Muscle of leg (tissue), 16 donors: ENCODE measurements at places on chromosomes 16 and 17. TPM values are rescaled to one million over a fixed set of nuclear protein-coding genes. Genes with fewer than 3 reads are reported as not detected.

Gene GLIS2
- total RNA-seq, result 6.5 TPM

- no peaks in the 10 kb centered on the region for H3K4me1 ChIP-seq
- peaks cover 20% of the 10 kb centered on the region for H3K27me3 ChIP-seq
- no peaks in the 10 kb centered on the region for H3K36me3 ChIP-seq
- no peak for DNase-seq
Observed at GRCh38 chr17:41556931-41557330, 14.9 kb downstream of the KRT9 start.

Gene CCL7
- not detected for total RNA-seq

GRCh38 chr17:43014020-43014648, 7.5 kb downstream of the IFI35 start:
- no peak overlapping the region for H3K4me3 ChIP-seq
- H3K27ac ChIP-seq, result peak overlapping the region; percentile 72
- no peak for DNase-seq
- H3K36me3 ChIP-seq, result peaks cover 58% of the 10 kb centered on the region
- H3K27me3 ChIP-seq, result no peaks in the 10 kb centered on the region

Gene ZP2
- 0.09 TPM for total RNA-seq

Gene FBXW10
- total RNA-seq, result 0.09 TPM

- H3K27ac ChIP-seq, result no peak overlapping the region
- H3K4me3 ChIP-seq, result no peak overlapping the region
- H3K27me3 ChIP-seq, result no peaks in the 10 kb centered on the region
- H3K4me1 ChIP-seq, result peaks cover 25% of the 10 kb centered on the region
- no peak for DNase-seq
- peaks cover 7% of the 10 kb centered on the region for H3K36me3 ChIP-seq
Observed at GRCh38 chr17:79955167-79955549, 80.5 kb downstream of the TBC1D16 start.

GRCh38 chr16:4826526-4826925, 20.6 kb downstream of the GLYR1 start:
- no peak overlapping the region for H3K4me3 ChIP-seq
- no peak for DNase-seq
- H3K36me3 ChIP-seq, result peaks cover 84% of the 10 kb centered on the region
- H3K27ac ChIP-seq, result no peak overlapping the region
- H3K4me1 ChIP-seq, result no peaks in the 10 kb centered on the region
- H3K27me3 ChIP-seq, result no peaks in the 10 kb centered on the region

Gene RNF227
- 3.0 TPM for total RNA-seq

Gene NAGS
- 0.58 TPM for total RNA-seq

GRCh38 chr17:41338961-41339485, 11.6 kb downstream of the KRT33A start:
- no peak overlapping the region for H3K4me3 ChIP-seq
- H3K27ac ChIP-seq, result no peak overlapping the region
- H3K4me1 ChIP-seq, result no peaks in the 10 kb centered on the region
- DNase-seq, result no peak
- no peaks in the 10 kb centered on the region for H3K36me3 ChIP-seq

Gene CD300LB
- total RNA-seq, result 0.04 TPM

Gene TPSG1
- not detected for total RNA-seq

DNA sequence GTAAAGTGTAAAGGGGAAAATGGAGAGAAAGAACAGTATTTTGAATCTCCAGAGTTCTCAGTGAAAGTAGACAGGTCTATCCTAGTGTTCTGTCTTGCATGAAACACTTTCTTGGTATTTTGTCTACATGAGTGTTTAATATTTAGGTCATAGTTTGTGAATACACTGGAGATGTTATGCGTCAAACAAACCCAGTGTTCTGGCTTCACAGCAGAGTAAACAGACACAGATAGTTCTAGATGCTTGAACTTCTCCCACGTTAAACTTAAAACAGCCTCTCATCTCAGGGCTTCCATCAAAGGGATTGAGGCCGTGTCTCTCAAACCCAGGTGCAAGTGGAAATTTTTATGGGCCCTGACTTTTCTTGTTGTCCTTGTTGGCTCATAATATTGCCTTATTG, 48.3 kb downstream of the RBFOX1 start:
- H3K4me1 ChIP-seq, result peaks cover 13% of the 10 kb centered on the region
- no peaks in the 10 kb centered on the region for H3K36me3 ChIP-seq
- no peak overlapping the region for H3K4me3 ChIP-seq
- no peak overlapping the region for H3K27ac ChIP-seq
- H3K27me3 ChIP-seq, result no peaks in the 10 kb centered on the region
- peak; percentile 65 for DNase-seq

GRCh38 chr16:89170346-89171215, 967 bp upstream of the CDH15 start:
- DNase-seq, result no peak
- H3K27me3 ChIP-seq, result peaks cover 27% of the 10 kb centered on the region
- H3K27ac ChIP-seq, result no peak overlapping the region

GRCh38 chr16:84973236-84973635, 38.1 kb downstream of the ZDHHC7 start:
- peaks cover 4% of the 10 kb centered on the region for H3K27me3 ChIP-seq
- H3K27ac ChIP-seq, result no peak overlapping the region
- peak; percentile 57 for DNase-seq
- H3K4me3 ChIP-seq, result no peak overlapping the region

GRCh38 chr17:61175298-61176142, 224.1 kb upstream of the TBX2 start:
- H3K27me3 ChIP-seq, result no peaks in the 10 kb centered on the region
- DNase-seq, result no peak
- no peaks in the 10 kb centered on the region for H3K36me3 ChIP-seq
- H3K4me1 ChIP-seq, result no peaks in the 10 kb centered on the region
- no peak overlapping the region for H3K4me3 ChIP-seq

GRCh38 chr17:2090804-2091534, 36.1 kb downstream of the HIC1 start:
- peak; percentile 95 for DNase-seq
- no peak overlapping the region for H3K4me3 ChIP-seq
- H3K4me1 ChIP-seq, result peaks cover 69% of the 10 kb centered on the region
- H3K27ac ChIP-seq, result peak overlapping the region; percentile 99
- no peaks in the 10 kb centered on the region for H3K27me3 ChIP-seq

DNA sequence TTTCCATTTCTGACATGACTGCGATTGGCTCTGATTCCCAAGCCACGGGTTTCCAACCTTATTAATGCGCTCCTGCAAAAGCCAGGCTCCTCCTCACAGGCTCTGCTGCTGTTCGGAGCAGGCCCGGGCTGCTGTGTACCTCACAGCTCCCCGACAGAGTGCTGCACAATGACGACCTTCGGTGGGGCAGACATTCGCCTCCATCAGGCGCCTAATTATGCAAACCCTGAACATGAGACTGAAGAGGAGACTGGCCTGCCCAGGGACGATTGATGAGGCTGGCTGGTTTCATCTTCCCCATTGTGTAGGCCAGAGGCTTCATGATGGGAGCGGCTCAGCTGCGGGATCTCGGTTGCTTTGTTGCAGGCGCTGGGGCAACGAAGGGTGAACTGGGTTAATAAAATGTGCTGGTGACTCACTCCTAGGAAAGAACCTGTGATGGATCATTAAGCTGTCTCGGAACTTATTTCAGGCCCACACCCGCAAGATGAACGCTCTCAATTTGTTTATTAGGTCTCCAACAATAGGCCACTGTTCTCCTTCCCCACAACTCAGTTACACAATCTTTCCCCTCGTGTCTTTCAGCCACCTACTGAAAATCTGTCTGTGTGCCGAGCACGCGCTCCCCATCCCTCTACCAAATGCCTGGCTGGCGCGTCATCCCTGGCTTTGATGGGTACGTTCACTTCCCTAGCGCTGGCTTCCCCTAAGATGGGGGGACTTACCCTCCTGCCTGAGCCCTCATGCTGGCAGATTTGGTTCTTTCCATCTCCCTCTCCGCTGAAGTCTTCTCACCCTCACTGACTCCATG, 27.2 kb upstream of the TOB1 start:
- no peaks in the 10 kb centered on the region for H3K27me3 ChIP-seq
- no peak overlapping the region for H3K4me3 ChIP-seq
- H3K36me3 ChIP-seq, result no peaks in the 10 kb centered on the region
- H3K27ac ChIP-seq, result no peak overlapping the region

DNA sequence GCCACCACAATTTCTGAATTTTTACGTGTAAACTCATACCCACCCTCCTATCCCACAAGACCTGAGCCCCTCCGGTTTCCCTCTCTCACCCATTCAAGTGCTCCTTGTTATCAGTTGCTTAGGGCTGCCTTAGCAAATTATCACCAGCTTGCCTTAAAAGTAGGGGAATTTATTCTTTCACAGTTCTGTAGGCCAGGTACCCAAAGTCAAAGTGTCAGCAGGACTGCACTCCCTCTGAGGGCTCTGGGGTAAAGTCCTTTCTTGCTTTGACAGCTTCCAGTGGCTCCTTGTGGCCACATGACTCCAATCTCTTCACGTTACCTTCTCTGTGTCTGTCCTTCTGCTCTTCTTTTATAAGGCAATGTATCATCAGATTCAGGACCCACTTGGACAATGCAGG, 7.9 kb upstream of the TMEM220 start:
- H3K27me3 ChIP-seq, result no peaks in the 10 kb centered on the region
- peaks cover 7% of the 10 kb centered on the region for H3K4me1 ChIP-seq

- H3K27me3 ChIP-seq, result no peaks in the 10 kb centered on the region
- no peak overlapping the region for H3K27ac ChIP-seq
- H3K4me1 ChIP-seq, result no peaks in the 10 kb centered on the region
- no peaks in the 10 kb centered on the region for H3K36me3 ChIP-seq
- H3K4me3 ChIP-seq, result no peak overlapping the region
- DNase-seq, result no peak
Observed at GRCh38 chr17:32692179-32692578, 184.7 kb downstream of the MYO1D start.

DNA sequence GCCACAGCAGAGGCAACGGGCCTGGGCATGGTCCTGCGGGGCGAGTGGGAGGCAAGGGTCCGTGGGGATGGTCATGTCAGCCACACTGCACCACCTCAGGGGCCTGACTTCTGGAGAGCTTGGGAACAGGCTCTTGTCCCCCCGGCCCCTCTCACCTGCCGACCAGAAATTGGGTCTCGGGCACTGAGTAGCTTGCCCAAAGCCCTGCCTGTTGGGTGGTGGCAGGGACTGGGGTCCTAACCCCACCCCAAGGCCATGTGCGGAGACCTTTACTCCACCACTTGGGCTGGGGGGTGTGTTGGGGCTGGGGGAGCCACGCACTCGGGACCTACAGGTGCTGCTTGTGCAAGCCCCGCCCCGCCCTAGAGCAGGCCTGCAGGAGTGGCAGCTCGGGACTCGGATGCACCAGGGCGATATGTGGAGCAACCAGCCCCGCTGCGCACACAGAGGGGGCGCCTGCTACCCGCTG, 24.2 kb upstream of the CHMP6 start:
- peak overlapping the region; percentile 42 for H3K27ac ChIP-seq
- H3K4me1 ChIP-seq, result peaks cover 87% of the 10 kb centered on the region
- H3K4me3 ChIP-seq, result no peak overlapping the region
- H3K27me3 ChIP-seq, result peaks cover 21% of the 10 kb centered on the region

Gene TMC7
- 0.84 TPM for total RNA-seq

DNA sequence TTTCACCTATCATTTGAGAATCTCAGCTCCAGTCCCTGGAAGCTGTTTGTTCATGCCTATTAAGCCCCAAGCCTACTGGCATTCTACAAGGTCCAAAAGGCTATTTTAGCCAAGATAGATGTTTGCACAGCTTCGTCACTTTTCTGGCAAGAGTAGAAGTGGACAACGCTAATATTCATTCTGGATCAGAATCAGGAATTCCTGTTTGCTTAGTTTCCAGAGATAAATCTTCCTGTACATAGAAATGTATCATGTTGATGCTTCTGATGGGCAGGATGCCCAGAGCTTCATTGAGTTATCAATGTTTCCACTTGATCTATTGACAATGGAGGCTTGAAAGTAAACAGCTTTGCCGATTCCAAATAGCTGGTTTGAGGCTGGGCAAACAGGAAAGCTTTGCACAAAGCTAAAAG, 260.7 kb upstream of the CA10 start:
- no peaks in the 10 kb centered on the region for H3K27me3 ChIP-seq
- no peak overlapping the region for H3K27ac ChIP-seq
- H3K4me3 ChIP-seq, result no peak overlapping the region
- peak; percentile 32 for DNase-seq
- no peaks in the 10 kb centered on the region for H3K36me3 ChIP-seq

Gene CCL4L2
- total RNA-seq, result 3.7 TPM

DNA sequence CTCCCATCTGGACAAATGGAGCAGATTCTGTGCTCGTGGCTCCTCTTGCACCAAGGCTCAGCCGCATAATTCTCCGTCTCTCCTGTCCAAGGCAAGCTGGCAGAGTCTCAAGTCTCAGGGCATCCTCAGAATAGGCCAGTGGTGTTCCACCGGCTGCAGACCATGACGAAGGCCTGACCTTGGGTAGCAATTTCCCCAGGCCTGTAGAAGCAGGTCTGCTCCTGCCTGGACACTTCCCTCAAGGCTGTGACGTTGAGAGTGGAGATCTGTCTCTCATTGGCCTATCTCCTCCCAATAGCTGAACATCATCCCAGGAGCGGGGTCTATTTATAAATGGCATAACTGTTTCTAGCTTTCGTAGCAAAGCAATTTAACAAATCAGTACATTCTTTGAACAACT, 33.3 kb upstream of the SRSF1 start:
- H3K27me3 ChIP-seq, result peaks cover 5% of the 10 kb centered on the region
- no peaks in the 10 kb centered on the region for H3K4me1 ChIP-seq
- no peak for DNase-seq
- no peak overlapping the region for H3K27ac ChIP-seq
- no peak overlapping the region for H3K4me3 ChIP-seq

DNA sequence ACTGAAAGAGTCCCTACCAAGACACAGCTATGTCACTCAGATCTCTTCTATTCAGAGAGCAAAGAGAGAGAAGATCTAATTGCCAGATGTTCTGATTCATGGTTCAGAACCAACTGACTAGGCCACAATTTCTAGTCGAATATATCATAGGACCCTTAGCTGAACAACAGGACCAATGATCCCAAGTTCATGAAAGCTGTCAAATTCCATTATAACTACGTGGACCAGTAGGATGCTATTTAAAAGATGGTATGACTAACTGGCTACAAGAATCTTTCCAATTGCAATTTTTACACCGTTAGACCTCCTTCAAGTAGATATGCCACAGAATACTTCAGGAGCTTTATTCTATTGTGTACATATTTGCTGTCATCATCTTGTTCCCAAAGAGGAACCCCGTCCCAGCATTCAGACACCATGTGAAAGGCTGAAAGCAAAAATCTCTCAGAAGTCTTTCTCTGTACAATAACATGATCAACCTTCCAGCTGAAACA, 26.0 kb downstream of the DCUN1D3 start:
- H3K27ac ChIP-seq, result no peak overlapping the region
- no peak for DNase-seq
- no peaks in the 10 kb centered on the region for H3K36me3 ChIP-seq
- peaks cover 9% of the 10 kb centered on the region for H3K4me1 ChIP-seq

- H3K4me1 ChIP-seq, result peaks cover 38% of the 10 kb centered on the region
- H3K27ac ChIP-seq, result no peak overlapping the region
- DNase-seq, result peak; percentile 74
- no peak overlapping the region for H3K4me3 ChIP-seq
- no peaks in the 10 kb centered on the region for H3K36me3 ChIP-seq
Observed at GRCh38 chr16:84785843-84786581, 33.8 kb upstream of the CRISPLD2 start.

DNA sequence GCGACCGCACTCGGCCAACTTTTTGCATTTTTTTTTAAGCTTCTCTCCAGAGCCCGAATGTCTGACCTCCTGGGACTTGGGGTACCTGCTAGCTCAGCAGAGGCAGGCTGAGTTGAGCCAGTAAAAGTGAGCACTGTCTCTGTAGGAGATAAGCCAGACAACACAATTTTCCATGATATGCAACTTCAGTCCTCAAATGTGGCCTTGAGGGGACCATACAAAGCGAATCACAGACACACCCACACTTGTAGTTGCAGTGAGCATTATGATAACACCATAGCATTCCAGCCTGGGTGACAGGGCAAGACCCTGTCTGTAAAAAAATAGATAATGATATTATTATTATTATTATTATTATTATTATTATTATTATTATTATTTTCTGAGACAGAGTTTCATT, 2.6 kb downstream of the DPEP2 start:
- no peak overlapping the region for H3K4me3 ChIP-seq
